ENCODE measurements at places on chromosomes 3 and 15.

- no peak for DNase-seq
These were observed 39.6 kb downstream of the TMOD3 start for GRCh38 chr15:51869060-51869421.

DNA sequence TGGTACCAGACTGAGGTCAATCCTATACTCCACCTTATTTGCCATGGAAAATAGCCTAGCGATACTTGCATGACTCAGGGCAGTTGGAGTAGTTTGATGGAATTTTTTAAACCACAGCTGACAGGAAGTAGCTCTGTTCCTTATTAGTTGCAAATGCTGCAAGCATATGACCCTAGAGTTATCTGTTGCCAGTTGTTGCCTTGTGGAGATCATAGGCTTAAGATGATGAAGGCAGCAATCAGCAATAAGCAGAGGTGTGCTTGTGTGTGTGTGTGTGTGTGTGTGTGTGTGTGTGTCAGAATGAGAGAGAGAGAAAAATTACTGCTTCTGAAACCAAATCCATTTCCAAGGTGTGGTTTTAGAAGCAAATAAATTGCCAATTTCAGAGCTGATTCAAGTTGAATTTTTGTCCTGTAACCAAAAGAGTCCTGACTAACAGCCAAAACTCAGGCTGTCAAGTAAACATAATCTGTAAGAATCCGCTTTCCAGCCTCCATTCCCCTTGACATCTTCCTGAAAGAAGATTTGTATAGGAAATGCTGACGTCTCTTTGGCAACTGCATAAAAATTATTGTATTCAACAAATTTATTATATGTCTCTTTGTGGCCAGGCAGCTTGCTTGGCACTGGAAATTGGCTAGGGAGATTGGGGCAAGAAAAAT lies 141.2 kb downstream of the SERPINI1 start:
- no peak for DNase-seq

DNA sequence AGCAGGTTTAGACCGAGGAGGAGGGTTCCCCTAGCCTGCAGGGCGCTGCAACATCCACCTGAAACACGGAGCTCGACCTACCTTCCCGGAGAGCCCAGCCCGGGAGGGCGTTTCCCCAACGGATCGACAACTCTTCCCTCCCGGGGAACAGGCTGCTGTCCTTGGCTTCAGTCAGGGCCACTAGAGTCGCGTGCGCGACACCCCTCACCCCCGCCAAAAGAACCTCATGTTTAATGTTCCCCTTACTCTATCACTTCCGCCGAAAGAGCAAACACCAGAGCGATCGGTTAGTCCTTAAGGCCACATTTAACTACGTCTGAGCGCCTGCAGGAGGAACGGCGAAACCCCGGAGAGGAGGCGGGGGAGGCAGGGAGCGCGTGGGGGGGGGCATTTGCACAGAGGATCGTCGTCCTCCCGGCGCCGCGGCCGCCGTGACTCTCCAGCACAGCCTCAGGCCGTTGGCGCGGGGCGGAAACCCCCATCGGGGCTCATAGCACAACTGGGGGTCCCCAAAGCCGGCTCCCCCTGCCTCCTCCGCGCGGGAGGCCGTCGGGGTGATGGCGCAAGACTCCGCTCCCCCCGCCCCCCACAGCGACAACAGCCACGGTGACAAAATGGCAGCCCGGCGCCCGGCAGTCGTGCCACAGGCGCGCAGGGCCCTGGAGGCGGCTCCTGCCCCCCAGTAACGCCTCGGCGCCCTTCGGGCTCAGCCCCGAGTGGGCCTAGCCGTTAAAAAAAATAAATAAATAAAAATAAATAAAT lies 3.2 kb downstream of the ANP32A start:
- DNase-seq = peak; percentile 66

- no peak for DNase-seq
These were observed 223.7 kb downstream of the PDCD6IP start for GRCh38 chr3:34022147-34022546.

DNA sequence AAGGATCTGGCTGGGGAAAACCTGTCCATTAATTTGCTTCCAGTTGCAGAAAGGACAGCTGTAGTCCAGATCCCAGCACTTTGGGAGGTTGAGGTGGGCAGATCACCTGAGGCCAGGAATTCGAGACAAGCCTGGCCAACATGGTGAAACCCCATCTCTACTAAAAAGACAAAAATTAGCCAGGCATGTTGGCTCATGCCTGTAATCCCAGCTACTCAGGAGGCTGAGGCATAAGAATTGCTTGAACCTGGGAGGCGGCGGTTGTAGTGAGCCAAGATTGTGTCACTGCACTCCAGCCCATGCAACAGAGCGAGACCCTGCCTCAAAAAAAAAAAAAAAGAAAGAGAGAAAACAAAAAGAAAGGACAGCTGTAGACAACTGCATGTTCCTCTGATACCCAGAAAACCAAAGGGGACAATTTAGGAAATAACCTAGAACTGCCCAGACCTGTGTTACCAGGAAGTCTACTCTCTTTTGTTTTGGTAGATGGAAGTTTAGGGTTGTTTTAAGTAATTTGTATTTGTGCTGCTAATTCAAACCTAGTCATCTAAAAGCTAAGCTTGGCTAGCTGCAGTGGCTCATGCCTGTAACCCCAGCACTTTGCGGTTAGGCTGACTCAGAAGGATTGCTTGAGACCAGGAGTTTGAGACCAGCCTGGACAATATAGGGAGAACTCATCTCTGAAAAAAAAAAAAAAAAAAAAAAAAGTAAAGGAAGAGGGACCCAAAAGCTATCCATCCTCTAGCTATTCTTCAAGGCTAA lies 22.7 kb downstream of the EXD1 start:
- no peak for DNase-seq

DNA sequence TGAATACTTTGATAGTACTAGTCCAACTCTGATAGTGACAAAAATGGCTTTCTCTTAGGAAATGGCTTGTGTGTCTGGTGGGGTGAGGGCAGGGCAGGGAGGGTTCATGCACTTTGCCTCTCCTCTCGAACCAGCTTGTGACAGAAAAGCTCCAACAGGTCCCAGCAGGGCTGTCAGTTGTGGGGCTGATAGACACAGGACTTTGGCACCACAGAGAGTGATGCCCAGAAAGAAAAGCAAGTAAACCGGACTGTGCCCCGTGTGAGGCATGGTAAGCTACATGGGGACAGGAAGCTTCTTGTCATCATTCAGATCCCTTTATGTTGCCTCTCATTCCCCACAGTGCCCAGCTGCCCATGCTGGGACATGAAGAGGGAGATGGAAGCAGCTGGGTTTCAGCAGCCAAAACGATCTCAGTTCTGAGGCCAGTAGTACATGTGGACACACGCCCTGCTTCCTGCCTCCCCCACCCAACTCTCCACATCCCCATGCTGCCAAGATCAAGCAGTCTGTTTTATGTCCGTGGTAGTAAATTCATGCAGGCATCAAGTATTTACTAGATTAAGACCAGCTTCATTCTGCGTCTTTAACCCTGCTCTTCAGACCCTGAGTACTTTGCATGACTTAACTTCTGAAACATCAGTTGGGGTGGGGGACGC lies 29.7 kb upstream of the LIPC start:
- DNase-seq = no peak

GRCh38 chr3:144457758-144458157 lies 486.1 kb downstream of the DIPK2A start:
- no peak for DNase-seq

DNA sequence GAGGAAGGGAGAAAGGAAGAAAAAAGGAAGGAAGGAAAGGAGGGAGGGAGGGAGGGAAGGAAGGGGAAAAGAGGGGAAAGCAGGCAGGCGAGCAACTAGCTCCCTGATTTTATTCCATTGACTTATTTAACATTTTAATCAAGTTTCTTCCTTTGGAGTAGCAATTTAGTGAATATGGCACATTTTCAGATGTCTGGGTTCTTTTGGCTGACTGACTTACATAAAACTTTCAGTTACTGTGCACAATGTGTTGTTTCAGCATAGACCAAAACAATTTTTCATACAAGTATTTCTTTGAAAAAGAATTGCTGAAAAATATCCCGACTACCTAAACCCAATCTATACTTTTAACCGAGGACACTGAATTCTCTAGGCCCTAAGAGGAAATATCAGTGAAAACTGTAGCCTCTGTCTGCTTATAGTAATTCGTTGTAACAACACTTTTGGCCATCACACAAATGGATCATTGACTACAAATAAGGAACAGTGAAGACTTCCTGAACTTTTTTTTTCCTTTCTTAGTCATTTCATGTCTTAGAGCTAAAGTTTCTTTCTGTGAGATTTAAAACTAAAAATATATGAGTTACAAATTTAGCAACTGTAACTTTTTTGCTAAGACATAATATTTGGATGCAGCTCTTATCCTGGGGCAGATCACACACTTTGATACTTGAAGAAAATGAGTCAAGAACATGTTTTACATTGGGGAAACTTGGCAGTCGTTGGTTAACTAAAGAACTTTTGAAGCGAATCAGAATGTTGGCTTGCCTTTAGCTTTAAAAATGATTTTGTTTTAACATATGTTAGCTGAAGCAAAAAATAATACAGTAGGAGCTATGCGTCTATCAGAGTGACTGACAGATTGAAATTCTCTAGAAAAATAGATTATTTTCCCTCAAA lies 79.6 kb downstream of the SOX2 start:
- DNase-seq = no peak

- DNase-seq = no peak
These were observed 169.0 kb upstream of the BCL6 start for GRCh38 chr3:187914231-187914630.

GRCh38 chr3:180798197-180798596 lies 114.3 kb upstream of the FXR1 start:
- no peak for DNase-seq

GRCh38 chr3:195083659-195084058 lies 187.3 kb downstream of the XXYLT1 start:
- DNase-seq = no peak

- DNase-seq = no peak
These were observed 67.6 kb upstream of the ARHGEF3 start for GRCh38 chr3:56869157-56869889.

GRCh38 chr3:13249664-13250390 lies 170.3 kb downstream of the NUP210 start:
- no peak for DNase-seq

- DNase-seq = no peak
These were observed 52.5 kb upstream of the CORO2B start for GRCh38 chr15:68526269-68526668.

DNA sequence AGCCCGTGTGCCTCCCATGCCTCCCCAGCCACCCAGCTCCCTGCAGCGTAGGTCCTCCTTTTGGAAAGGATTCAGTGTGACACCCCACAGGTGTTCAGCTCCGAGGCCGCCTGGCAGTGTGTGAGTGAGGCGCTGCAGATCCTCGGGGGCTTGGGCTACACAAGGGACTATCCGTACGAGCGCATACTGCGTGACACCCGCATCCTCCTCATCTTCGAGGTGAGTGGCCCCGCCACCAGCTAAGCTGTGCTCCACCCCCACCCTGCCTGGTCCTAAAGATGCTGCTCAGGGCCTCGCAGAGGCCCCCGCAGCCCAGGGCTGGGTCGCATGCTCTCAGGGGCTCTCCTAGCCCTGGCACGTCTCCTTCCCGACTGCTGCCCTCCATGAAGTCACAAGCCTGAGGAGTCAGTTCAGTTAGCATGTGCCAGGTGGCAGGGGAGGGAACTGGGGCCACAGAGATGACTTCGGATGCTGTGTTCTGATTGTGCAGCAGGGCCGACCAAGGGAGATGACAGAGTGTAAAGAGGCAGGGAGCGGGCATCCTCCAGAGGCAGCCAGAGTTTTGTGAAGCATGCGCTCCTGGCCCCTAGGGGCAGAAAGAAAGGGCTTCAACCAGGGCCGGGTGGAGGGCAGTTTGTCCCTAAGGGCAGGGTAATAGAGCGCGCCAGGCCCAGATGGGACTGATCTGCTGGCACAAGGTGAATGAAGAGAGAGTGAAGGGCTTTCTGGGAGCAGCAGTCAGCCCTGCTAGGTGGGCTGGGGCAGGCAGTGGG lies 26.8 kb downstream of the ACAD9 start:
- DNase-seq = no peak

Data from activated T-cell treated with anti-CD3 and anti-CD28 coated beads for 24 hours (primary cell).